Panc1 (cell line): ENCODE measurements at places on chromosomes 1 and 21. TPM values are rescaled to one million over a fixed set of nuclear protein-coding genes. Genes with fewer than 3 reads are reported as not detected.

DNA sequence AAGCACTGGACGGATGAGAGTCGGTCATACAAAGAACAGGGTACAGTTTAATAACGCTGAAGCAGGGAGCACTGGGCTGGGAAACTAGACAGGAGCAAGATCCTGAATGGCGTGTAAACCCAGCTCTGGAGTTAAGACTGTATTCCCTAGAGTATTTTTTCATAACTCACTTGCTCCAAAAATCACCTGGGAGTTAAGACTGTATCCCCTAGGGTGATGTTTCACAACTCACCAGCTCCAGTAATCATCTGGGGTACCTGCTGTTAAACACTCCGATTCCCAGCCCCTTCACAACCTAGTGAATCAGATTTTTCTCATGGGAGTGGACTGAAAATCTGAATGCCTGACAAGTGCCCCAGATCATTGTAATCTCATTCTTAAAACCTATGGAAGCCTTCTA, 123.2 kb downstream of the MAB21L3 start:
- H3K27me3 ChIP-seq = peaks cover 2% of the 10 kb centered on the region; the same call in 1 of the 2 replicates
- H3K4me1 ChIP-seq = no peaks in the 10 kb centered on the region
- H3K36me3 ChIP-seq = no peaks in the 10 kb centered on the region
- H3K4me3 ChIP-seq = no peak overlapping the region

- no peaks in the 10 kb centered on the region for H3K36me3 ChIP-seq
- no peak overlapping the region for H3K4me3 ChIP-seq
- no peaks in the 10 kb centered on the region for H3K4me1 ChIP-seq
- peaks cover 2% of the 10 kb centered on the region; the same call in 1 of the 2 replicates for H3K27me3 ChIP-seq
- H3K27ac ChIP-seq = no peak overlapping the region
These were observed 16.9 kb upstream of the SLC6A17 start for GRCh38 chr1:110133436-110133835.

DNA sequence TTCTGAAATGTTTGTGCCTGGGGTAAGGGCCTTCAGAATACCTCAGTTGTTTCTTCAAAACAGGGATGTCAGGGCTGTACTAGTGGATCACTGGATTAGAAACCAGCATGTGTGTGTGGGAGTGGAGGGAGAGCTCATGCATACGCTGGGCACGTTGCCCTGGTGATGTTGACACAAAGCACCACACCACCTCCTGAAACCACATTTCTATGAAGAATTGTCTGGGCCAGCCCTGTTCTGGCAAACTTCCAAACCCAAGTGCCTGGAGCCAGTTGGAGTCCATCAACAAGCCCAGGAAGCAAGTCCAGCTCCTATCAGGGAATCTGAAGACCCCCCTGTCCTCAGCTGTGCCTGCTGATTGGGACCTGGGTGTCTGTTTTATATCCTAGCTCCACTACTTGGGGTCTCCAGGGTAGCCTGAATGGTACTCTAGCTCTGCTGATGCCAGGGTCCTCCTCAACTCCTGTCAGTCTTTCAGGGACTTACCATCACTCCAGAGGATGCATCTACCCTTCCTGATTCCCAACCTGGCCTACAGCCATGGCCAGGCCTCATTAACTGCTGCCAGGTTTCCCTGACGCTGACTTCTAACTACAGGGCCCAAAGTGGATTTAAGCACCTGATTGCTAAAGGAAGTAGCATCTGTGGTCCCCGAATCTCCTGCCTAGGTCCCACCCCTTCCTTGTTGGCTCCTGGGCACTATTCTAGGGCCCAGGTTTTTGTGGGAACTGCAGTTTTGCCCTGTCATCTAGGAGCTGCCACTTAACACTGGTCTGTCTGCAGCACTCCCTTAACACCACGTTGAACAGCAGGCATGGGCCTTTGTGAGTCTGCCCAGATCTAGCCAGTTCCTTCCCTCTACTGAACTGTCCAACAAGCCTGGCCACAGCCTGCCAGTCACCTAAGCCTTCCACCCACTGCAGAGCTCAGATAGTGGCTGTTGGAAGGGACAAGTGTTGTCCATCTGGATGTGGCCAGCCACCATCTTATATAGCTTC, 45.5 kb downstream of the LPAR3 start:
- no peaks in the 10 kb centered on the region for H3K36me3 ChIP-seq
- DNase-seq = peak; percentile 87
- H3K27ac ChIP-seq = peak overlapping the region; percentile 58
- H3K4me1 ChIP-seq = peaks cover 14% of the 10 kb centered on the region

DNA sequence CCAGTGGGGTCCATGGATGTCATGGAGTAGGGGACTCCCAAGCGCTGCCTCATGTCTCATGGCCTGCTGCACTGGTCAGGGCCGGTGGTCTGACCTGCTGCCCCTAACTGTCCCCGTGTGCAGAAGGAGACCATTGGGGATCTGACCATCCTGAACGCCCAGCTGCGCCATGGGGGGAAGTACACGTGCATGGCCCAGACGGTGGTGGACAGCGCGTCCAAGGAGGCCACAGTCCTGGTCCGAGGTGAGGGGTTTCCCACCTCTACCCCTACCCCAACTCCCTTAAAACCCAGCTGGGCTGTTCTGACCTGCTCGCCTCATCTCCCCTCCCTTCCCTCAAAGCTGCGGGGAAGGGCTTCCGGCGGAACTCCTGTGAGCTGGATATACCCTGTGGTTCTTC, 18.6 kb downstream of the TMEM81 start:
- H3K27ac ChIP-seq = no peak overlapping the region
- DNase-seq = no peak
- no peaks in the 10 kb centered on the region for H3K36me3 ChIP-seq

- H3K4me1 ChIP-seq = no peaks in the 10 kb centered on the region
- H3K36me3 ChIP-seq = no peaks in the 10 kb centered on the region
- H3K27ac ChIP-seq = no peak overlapping the region
- H3K4me3 ChIP-seq = no peak overlapping the region
- H3K27me3 ChIP-seq = no peaks in the 10 kb centered on the region
- no peak for DNase-seq
These were observed 89.3 kb downstream of the EPHB2 start for GRCh38 chr1:22799971-22800370.

DNA sequence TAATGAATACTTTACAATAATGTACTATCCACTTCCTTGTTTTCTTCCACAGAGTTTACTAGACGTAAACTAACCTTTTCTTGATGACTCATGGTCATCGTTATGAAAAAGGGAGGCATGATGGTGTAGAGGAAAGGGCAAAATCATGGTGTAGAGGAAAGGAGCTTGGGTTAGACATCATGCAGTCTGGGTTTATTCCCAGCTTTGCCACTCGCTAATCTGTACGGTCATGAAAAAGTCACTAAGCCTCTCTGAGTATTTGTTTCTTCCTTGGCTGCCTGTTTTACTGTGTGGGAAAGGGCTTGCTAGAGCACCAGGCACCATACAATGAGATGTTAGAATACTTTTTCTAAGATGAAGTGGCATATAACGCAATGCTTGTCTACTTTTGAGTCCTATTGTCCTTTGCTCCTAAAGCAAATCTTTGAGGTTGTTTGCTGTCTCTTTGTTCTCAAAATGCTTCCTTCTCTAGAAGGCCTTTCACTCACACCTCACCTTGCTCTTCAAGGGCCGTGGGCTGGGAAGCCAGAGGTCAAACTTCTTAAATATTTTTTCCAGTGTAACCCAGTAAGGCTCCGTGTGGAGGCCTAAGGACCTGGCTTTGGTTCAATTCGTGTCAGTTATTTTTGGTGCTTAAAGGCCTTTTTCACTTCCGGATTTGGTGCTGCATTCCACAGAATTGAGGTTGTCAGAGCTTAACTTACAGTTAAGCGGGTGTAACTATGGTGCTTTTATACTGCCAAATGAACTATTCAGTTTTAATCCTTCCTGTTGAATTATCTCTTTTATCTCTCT, 9.9 kb upstream of the ETV3 start:
- no peaks in the 10 kb centered on the region for H3K4me1 ChIP-seq
- H3K27me3 ChIP-seq = peaks cover 4% of the 10 kb centered on the region; the same call in 1 of the 2 replicates
- no peak for DNase-seq
- no peaks in the 10 kb centered on the region for H3K36me3 ChIP-seq
- H3K27ac ChIP-seq = no peak overlapping the region
- H3K4me3 ChIP-seq = no peak overlapping the region

DNA sequence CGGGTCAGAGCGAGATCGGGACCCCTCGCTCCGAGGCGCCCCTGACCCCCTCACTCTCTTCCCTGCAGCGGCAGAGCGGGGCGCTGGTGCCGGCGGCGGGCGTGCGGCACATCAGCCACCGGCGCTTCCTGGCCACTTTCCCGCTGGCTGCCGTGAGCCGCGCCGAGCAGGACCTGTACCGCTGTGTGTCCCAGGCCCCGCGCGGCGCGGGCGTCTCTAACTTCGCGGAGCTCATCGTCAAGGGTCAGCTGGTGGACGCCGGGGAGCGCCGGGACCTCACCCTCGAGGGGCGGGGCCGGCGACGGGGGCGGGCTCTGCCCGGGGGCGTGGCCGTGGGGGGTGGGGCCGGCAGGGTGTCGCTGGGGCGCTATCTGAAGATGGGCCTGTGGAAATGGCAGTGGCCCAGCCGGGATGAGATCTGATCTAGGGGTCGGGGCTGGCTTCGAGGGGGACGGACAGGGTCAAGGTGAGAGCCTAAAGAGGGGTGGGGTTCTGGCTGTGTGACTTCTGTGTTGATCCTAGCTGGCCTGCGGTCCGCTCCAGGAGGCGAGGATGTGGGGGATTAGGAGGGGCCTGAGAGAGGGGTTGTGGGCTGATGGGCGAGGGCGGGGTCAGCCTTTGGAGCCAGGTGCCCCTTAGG, 23.6 kb downstream of the PTPRU start:
- H3K27ac ChIP-seq = no peak overlapping the region
- H3K4me3 ChIP-seq = peak overlapping the region; percentile 44
- DNase-seq = no peak
- no peaks in the 10 kb centered on the region for H3K27me3 ChIP-seq

The SV2A gene
- 2.9 TPM for total RNA-seq

The FCRL5 gene
- total RNA-seq = not detected
